ENCODE measurements at places on chromosomes 16 and 17. TPM values are rescaled to one million over a fixed set of nuclear protein-coding genes. Genes with fewer than 3 reads are reported as not detected.

The KRT32 gene
- not detected for total RNA-seq

DNA sequence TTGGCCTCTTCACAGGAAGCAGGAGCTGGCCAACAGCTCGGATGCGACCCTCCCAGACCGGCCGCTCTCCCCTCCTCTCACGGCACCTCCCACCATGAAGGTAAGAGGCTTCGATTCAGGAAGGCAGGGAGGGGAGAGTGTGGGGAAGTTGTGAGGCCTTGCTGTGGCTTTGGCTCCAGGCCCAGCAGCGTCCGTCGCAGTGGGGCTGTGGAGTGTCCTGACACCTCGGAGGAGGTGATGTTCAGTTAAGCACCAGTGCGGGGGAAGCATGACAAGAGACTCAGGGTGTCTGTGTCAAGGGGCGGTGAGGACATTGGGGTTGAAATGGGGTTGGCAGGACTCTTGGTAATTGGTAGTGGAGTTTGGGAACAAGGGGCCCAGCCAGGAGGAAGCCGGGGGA lies 109.0 kb downstream of the RAP1GAP2 start:
- no peak for DNase-seq

The OR1E1 gene
- not detected for total RNA-seq

The NOL3 gene
- 59.7 TPM for total RNA-seq

- DNase-seq, result no peak
Measured at GRCh38 chr16:48507886-48508285, 102.1 kb downstream of the N4BP1 start.
